ENCODE measurements at places on chromosomes 5 and 9.
A peak's percentile ranks its signal among the peaks of the same experiment; 100 is the strongest.

DNA sequence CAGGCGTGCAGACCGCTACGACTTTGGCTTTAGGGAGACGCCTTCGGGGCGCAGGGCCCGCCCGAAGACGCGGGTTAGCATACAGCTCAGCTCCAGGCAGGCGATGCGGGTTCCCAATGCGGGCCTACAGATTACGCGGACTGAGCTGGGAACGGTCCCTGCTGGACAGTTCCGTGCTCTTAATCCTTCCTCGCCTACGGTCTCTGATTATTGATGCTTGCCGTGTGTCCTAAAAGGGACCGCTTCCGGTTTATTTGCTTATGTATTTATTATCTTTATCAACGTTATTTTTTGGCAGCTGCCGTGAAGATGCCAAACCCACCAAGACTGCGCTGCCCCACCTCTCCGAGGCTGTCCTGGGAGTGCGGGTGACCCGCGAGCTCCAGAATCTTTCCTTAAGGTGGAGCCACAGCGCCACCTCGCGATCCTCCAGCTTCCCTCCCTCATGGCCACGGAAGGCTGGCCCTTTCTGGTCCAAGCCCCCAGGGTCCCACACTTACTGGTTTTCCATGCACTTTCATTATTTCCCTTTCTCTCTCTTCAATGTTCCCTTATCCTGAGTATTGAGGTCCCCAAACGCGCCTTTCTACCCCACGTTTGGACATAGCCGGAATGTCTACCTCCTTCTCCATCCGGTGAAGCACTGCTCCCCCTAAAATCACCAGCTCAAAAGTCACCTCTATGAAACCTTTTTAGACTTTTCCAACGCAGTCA is 7.0 kb upstream of the EBF1 start:
- peak; percentile 20 for DNase-seq

DNA sequence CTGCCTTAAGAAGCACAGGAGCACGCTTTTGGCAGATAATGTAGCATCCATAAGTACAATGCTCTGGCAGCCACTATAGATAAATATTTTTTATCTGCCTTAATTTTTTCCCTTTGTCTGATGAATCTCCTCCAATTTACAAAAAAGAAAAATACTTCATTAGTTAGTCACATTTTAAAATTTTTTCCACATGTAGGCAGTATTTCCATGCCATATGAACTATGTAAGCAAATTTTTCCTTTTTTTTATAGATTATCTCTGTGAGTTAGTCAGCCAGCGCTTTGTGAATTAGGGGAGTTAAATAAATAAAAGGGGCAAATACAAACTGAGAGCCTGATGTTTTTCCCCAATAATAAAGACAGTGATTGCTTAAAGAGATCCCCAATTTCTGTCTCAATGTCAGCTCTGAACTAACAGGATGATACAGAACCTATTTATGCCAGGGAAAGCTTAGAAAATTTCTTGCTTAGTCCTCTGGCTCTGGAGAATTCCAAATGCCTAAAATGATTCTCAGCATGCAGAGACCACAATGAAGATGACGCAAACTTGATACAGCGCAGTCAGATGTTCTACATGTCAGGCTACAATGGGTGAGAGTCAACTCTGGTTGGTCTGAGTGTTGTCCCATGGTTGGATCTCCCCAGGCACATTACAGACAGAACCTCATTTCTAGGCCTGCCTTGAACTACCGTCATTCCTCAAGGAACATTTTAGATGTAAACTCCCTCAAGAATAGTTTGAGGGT is 390.4 kb upstream of the CDH6 start:
- DNase-seq = no peak

DNA sequence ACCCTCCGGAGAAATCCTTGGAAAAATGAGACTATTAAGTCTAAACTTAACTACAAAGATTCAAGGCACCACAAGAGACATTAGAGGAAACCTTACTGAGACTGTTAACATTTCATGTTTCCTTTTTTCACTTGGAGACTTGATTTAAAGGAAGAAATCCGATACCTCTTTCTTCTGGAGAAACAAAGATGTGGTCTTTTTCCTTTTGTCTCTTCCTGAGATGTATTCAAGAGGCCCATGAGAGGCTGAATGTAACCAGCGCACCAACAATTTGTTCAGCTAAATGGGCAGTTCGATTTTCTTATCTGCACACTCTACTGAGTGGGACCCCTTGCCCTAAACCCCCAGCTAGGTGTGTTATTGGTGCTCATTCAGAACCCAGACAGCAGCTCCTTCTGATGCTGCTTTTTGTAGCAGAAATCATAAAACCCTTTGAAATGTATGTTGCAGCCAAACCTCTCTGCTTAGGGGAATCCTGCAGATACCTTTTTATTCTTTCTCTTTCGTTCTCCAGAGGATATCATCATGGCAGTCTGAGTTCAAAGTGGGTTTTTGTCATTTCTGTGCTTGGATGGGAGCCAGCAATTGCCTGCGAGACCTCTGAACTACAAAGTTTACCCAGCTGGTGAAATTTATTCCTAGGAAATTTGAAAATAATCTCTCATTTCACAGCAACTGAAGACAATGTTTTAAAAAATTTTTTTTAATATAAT is 41.9 kb upstream of the ACTBL2 start:
- DNase-seq = no peak

GRCh38 chr5:124935065-124935464 is 188.6 kb upstream of the ZNF608 start:
- no peak for DNase-seq

DNA sequence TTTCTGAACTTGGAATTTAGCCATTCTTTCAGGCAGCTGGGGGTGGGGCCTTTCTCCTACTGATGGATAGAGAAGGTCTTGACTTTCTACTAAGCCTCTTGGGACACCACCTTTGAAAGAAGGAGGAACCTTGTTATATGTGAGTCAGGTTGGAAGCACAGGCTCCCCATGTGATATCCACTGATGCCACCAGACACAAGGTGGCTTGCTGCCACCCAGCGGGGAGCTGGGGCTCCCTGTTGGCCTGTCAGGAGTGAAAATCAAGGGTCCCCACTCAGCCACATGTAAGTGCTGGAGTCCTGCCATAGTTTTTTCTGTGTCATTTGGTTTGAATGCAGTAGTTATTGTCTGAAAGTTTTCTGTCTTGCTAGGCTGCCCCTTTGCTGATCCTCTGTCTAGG is 252.4 kb upstream of the NFIL3 start:
- no peak for DNase-seq

GRCh38 chr9:14033067-14033466 is 280.9 kb downstream of the NFIB start:
- no peak for DNase-seq

DNA sequence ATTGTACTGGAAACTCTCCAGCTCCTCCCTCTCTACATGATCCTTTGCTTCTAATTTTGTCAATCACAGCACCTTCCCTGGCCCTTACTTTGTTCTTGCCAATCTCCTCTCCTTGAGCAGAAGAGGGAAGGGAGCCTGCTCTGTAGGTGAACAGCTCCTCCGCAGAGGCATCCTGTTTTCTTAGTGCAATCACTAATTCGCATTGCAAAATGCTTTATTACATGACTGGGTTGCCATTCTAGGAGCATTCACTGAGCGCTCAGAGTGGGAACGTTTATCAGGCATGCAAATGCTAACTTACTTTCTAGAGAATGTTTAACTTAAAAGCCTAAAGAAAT is 416 bp upstream of the SNX18 start:
- DNase-seq = no peak

GRCh38 chr9:137240318-137240840 is 708 bp upstream of the TUBB4B start:
- peak; percentile 58 for DNase-seq

DNA sequence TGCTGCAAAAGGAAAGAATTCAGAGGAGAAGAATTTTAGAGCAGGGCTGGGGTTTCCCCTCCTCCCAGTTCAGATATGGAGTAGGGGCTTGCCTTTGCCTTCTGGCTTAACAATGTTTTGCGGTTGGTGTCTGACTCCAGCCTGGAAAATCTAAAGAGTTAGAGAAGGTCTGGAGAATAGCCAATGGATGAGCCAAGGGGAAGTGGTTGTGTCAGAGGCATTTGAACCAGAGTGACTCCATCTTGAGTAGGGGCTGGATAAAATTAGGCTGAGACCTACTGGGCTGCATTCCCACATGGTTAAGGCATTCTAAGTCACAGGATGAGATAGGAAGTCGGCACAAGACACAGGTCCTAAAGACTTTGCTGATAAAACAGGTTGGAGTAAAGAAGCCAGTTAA is 133.7 kb downstream of the DIRAS2 start:
- DNase-seq = no peak

GRCh38 chr9:135865531-135865930 is 41.8 kb downstream of the CAMSAP1 start:
- DNase-seq = no peak

DNA sequence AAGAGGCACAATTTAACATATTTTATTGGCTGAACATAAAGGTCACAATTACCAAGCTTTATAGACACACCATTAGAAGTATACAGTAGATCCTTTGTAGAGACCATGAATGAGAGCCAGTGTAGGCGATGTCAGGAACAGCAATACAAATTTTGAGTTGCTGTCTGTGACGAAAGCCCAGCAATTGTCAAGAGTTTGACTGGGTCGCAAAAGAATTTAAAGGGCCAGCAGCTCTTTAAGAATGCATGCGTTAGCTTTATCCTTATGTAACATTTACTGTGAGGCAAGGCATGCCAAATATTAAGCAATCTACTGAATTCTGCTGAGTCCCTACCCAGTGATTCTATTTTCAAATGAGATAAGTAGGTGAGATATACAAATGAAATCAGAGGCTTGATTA is 236.9 kb downstream of the ARRDC3 start:
- DNase-seq = no peak

DNA sequence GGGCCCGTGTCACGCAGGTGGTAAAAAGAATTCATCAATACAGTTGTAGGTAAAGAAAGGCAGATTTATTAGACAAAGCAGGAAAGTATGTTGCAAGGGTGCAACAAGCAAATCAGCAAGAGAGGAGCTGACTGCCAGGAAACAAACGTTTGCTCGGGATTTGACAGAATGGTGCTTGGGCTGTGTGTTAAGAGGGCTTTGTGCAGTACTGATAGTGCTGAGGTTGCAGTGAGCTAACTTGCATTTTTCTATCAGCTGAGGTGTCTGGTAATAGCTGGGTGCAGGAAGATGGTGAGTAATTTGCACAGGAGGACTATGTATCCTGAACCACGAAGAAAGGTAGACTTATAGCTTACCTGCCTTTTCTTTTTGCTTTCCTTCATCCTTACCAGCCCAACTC is 3.9 kb upstream of the RARS1 start:
- DNase-seq = no peak

DNA sequence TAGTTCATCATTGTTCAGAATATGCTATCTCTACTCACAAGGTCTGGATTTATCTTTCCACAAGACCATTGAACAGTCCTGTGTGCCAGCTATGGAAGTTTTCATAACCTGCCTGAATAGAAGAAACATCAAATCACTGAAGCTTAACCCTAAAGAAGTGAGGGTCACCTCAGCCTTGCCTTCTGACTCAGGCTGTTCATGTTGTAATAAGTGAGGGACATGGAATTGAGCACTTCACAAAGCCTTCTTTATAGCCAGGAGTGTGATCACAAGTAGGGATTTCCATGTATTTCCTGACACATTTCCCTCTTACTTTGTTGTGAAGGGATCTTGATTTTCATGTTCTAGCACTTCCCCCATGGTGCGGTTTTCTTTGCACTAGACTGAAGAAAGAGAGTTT is 577.5 kb upstream of the WWC1 start:
- DNase-seq = no peak

DNA sequence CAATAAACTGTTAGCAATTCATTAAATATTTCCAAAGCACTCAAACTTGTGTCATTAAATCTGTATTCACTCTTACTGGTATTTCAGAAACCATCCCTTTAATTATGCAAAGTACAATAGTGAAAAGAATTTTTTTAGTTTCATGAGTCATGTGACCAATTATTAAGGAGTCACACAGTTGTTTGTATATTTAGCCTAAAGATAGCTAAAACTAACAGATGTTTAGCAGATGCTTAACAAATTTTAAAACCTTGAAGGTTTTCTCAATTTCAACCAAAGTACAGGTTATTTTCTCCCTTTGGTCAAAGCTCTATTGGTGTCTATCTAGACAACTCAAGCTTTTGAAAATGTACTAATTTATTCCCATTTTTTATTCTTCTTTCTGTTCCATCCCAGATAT is 44.1 kb downstream of the PJA2 start:
- no peak for DNase-seq

GRCh38 chr5:39854771-39855410 is 430.1 kb upstream of the DAB2 start:
- DNase-seq = no peak

DNA sequence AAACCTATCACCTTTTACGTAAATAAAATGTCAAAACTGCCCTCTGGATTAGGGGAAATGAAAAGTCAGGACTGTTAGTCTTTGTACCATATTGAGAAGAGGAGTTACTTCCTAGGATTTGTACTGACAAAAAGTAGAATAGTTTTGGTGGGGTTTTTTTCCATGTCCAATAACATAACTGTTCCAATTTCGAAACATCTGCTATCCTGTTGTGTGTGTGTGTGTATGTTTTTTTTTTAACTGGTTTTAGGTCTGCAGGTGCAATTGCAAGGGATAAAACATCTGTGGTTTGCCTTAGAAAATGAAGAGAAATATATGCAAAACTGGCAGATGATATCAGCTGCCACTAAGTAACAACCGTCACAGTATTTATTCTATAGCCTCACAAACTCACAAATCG is 506.8 kb downstream of the NFIB start:
- DNase-seq = no peak

DNA sequence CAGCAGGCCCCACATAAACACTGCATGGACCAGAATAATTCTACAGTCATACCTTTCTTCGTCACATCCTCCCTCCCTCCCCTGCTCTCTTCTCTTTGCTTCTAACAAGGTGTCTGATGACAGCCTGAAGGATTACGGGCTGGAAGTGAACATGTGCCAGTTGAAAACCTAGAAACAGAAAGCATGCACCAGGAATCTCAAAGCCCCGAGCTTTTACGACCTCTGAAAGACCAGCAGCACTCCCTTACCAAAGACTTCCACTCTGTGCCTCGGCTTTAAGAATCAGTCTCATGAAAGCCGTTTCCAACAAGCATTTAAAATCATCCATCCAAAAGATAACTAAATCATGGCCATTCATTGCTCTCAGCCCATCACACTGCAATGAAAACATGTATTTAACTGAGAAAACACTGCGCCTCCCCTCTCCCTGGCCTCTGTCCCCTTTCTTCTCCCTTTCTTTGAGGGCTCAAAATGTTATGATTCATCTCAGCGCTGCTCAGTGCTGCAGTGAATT is 21.3 kb downstream of the MSX2 start:
- DNase-seq = no peak

DNA sequence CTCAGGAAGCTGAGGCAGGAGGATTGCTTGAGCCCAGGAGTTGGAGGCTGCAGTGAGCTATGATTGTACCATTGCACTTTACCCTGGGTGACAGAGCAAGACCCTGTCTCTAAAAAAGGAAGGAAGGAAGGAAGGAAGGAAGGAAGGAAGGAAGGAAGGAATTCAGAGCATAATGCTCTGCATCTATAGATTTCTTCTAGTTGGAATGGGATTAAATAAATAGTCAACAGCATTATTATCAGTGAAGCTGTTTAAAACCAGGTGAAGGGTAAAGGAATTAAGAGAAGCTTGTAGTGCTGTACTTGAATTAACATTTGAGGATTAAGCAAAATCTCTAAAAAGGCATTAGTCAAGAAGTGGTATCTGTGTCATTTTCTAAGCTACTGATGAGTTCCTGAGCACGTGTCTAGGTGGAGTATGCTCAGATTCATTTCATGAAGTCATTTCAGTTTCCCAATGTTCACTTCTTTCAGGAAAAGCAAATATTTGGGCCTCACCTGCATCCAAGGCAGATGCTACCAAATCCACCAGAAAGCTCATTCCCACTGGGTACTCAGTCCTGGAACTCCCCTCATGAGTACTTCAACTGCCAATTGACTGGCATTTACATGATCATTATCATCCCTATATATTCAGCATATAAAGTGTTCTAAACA is 8.4 kb downstream of the PDE6A start:
- no peak for DNase-seq
